ENCODE measurements at places on chromosomes 11 and 22.

- DNase-seq = no peak
Measured at GRCh38 chr11:8047382-8047781, 33.6 kb upstream of the TUB start.

GRCh38 chr22:30397656-30398635, 1.1 kb downstream of the SEC14L2 start:
- no peak for DNase-seq

GRCh38 chr11:108624196-108624925, 30.8 kb upstream of the EXPH5 start:
- DNase-seq = no peak

DNA sequence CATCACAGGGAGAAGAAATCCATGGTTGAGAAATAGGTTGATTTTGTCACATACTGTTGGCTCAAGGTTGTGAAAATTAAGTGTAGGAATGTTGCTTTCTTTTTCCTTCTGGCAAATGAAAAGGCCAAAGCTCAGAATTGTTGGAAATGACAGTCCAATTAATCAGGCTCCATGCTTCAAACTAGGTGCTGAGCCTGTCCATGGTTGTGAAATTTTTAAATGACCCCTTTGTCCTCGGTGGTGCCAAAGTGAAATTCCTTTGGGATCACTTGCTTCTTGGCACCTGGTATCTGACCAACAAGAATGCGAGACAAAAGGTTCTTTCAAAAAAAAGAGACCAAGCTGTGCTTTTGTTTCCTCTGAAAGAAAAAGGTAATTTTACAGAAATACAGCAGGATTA, 451.9 kb downstream of the ETS1 start:
- no peak for DNase-seq

- DNase-seq = no peak
Measured at GRCh38 chr22:40240686-40241085, 63.0 kb downstream of the TNRC6B start.

Measured in BE2C (cell line).